ENCODE measurements at places on chromosomes 3 and 15.

GRCh38 chr3:58497097-58497496 is 5.2 kb downstream of the KCTD6 start:
- no peak for DNase-seq

- DNase-seq, result no peak
Observed at GRCh38 chr3:10524799-10525301, 19.5 kb upstream of the ATP2B2 start.

GRCh38 chr3:88123526-88123925 is 26.2 kb upstream of the C3orf38 start:
- DNase-seq, result no peak

GRCh38 chr15:74265046-74265639 is 29.0 kb downstream of the CCDC33 start:
- DNase-seq, result no peak

DNA sequence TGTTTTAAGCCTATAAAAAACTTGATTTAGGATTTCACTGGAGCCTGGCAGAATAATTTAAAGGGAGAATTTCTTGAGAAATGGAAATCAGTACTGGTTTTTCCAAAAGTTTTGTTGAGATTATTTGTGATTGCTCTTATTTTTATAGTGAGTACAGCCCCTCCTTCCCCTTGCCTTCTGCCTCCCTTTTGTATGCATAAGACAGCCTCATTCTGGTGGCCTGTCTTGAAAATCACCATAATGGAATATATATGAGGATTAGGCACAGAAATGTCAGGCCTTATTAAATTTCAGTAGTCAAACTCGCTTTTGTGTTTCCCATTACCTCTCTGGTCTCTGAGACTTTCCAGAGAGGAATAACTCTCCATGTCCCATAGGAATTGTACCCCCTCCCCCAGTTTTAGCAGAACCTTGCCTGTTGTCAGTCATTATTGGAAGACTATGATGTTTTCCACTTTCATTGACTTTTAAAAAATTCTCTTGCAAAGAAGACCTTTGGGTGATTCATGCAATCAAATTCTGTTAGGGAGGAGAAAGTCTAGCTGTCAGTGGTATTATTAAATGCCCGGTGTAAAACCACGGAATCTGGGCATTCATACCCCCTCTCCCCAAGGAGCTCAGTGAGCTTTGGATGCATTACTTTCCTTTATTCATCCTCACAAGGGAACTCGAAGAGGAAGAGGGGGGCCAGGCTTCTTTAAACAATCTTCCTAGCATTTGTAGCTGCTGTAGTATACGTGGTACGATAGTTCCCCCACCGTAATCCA is 171.6 kb upstream of the TSC22D2 start:
- DNase-seq, result no peak

- peak; percentile 9 for DNase-seq
Observed at GRCh38 chr3:10546820-10547263, 41.5 kb upstream of the ATP2B2 start.

DNA sequence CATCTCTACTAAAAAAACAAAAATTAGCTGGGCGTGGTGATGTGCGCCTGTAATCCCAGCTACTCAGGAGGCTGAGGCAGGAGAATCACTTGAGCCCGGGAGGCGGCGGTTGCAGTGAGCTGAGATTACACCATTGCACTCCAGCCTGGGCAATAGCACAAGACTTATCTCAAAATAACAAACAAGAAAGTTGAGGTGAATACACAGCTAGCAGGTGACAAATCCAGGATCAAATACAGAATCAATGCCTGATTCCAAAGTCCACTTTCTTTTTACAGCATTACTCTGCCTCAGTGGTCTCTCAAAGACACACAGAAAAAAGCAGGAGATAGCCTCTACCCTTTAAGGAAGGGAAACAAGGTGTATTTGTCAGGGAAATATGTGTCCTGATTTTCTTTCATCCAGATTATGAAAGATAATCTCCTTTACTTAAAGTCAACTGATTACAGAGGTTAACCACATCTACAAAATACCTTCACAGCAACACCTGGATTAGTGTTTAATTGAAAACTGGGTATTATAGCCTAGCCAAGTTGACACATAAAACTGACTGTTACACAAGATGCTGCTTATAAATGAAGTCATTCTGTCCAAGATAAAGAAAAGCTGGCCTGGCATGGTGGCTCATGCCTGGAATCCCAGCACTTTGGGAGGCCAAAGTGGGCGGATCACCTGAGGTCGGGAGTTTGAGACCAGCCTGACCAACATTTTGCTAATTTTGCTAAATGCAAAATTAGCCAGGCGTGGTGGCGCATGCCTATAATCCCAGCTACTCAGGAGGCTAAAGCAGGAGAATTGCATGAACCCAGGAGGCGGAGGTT is 4.0 kb upstream of the SLC25A38 start:
- no peak for DNase-seq

DNA sequence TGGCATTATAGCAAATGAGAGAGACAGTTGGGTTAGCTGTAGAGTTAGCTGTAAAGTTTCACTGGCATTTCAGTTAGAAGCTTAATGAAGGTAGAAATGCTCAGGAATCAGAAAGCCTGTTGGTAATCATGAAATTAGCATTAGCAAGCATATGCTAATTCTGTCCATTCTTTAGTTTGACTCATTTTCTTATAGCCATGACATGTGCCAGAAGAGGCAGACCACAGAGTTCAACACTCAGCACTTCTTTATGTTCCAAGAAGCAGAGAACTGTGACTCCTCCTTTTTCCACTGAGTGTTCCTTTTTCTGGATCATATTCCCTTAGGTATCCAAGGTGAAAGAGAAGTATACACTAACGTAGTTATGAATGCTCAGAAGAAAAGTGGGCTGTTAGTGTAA is 276.2 kb upstream of the SGO1 start:
- DNase-seq, result no peak
